Left lung (tissue), 14 donors: ENCODE measurements at places on chromosomes 3 and 15. TPM values are rescaled to one million over a fixed set of nuclear protein-coding genes. Genes with fewer than 3 reads are reported as not detected.

DNA sequence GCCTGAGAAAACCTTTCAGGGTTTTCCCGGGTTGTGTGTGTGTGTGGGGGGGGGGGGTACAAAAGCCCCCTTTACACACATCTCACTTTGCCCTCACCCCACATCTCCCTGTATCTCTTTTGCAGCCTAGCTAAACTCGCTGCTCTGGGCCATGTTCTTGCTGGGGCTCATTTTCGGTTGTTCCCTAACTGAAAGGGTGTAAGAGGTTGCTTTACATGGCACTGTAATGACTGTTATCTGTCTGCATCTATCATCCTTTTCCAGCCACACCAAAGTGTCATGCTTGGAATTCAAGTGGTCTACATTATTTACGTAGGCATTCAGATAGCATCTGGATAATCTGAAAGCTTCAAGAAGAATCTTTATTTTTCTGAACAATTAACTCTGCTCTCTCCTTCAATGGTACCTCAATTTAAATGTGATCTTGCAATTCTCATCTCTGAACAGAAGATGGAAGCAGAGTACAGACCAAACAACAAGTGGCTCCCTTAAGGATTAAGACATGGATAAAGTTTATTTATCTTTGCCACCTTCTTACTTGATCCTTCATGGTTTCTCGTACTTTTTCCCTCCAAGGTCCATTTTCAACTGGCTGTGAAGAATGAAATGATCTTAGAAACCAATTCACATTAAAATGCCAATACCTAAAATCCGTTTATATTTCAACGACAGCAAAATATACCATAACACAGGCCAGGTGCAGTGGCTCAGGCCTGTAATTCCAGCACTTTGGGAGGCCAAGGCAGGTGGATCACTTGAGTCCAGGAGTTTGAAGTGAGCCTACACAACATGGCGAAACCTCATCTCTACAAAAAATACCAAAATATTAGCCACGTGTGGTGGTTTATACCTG is 34.9 kb downstream of the DCLK3 start:
- no peak overlapping the region for H3K4me3 ChIP-seq
- no peaks in the 10 kb centered on the region for H3K4me1 ChIP-seq
- H3K27ac ChIP-seq, result no peak overlapping the region
- H3K27me3 ChIP-seq, result no peaks in the 10 kb centered on the region

The CD200 gene
- 6.6 TPM for total RNA-seq

- H3K27me3 ChIP-seq, result no peaks in the 10 kb centered on the region
- no peak overlapping the region for H3K27ac ChIP-seq
- no peak overlapping the region for H3K4me3 ChIP-seq
Observed at GRCh38 chr3:52428151-52429005, 16.5 kb downstream of the SEMA3G start.

GRCh38 chr3:173685456-173685855 is 287.9 kb downstream of the NLGN1 start:
- no peak overlapping the region for H3K4me3 ChIP-seq
- no peaks in the 10 kb centered on the region for H3K36me3 ChIP-seq
- no peak overlapping the region for H3K27ac ChIP-seq
- H3K4me1 ChIP-seq, result no peaks in the 10 kb centered on the region
- no peaks in the 10 kb centered on the region for H3K27me3 ChIP-seq

DNA sequence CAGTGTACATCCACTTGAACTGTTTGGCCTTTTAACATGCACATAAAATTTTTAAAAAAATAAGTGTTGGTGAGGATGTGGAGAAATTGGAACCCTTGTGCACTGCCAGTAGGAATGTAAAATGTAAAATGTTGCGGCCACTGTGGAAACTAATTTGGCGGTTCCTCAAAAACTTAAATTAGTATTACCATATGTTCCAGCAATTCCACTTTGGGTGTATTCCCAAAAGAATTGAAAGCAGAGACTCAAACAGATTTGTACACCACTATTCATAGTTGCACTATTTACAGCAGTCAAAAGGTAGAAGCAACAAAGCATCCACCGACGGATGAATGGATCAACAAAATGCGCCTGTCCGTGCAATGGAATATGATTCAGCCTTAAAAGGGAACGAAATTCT is 55.2 kb upstream of the SEC61A1 start:
- no peak for DNase-seq
- H3K27ac ChIP-seq, result no peak overlapping the region
- H3K36me3 ChIP-seq, result no peaks in the 10 kb centered on the region
- H3K4me1 ChIP-seq, result no peaks in the 10 kb centered on the region
- H3K4me3 ChIP-seq, result no peak overlapping the region

- no peak for DNase-seq
- no peaks in the 10 kb centered on the region for H3K27me3 ChIP-seq
- no peaks in the 10 kb centered on the region for H3K36me3 ChIP-seq
- no peak overlapping the region for H3K27ac ChIP-seq
Observed at GRCh38 chr15:71349336-71349735, 234.1 kb downstream of the THSD4 start.

The SOX14 gene
- not detected for total RNA-seq

The SLC2A2 gene
- total RNA-seq, result not detected

GRCh38 chr15:36550650-36551049 is 28.8 kb upstream of the CDIN1 start:
- H3K4me1 ChIP-seq, result no peaks in the 10 kb centered on the region
- no peak for DNase-seq
- H3K36me3 ChIP-seq, result no peaks in the 10 kb centered on the region
- no peak overlapping the region for H3K4me3 ChIP-seq

The P2RY13 gene
- total RNA-seq, result 16.4 TPM

GRCh38 chr3:46934498-46935167 is 41.9 kb downstream of the CCDC12 start:
- H3K27ac ChIP-seq, result peak overlapping the region; percentile 66
- H3K36me3 ChIP-seq, result no peaks in the 10 kb centered on the region
- H3K27me3 ChIP-seq, result no peaks in the 10 kb centered on the region
- no peak for DNase-seq

The CHRNA7 gene
- total RNA-seq, result 1.2 TPM

The TFDP2 gene
- total RNA-seq, result 21.2 TPM

- H3K4me1 ChIP-seq, result no peaks in the 10 kb centered on the region
- H3K36me3 ChIP-seq, result no peaks in the 10 kb centered on the region
- H3K4me3 ChIP-seq, result no peak overlapping the region
- no peaks in the 10 kb centered on the region for H3K27me3 ChIP-seq
- no peak overlapping the region for H3K27ac ChIP-seq
- peak; percentile 66 for DNase-seq
Observed at GRCh38 chr3:141011232-141011996, 39.7 kb upstream of the SPSB4 start.

DNA sequence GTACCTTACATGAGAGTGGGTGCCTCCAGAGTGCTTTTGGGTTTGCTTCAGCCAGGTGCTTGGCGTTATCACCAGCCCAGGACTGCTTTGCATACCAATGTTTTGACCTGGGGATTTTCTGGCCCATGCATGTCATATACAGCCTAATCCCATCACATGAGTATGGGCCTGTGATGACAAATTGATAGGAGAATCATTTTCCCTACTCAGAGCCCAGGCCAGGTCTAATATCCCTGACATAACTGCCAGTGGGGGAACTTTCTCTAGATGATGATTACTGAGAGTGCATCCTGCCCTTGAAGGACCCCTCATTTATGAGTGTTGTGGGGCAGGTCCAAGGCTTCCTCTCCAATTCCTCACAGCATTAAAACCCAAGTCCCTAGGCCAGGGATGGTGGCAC is 197.5 kb upstream of the LYSMD4 start:
- H3K4me3 ChIP-seq, result no peak overlapping the region
- no peak for DNase-seq
- no peak overlapping the region for H3K27ac ChIP-seq
- H3K27me3 ChIP-seq, result peaks cover 10% of the 10 kb centered on the region

GRCh38 chr3:12294885-12295580 is 6.2 kb downstream of the PPARG start:
- DNase-seq, result no peak
- H3K27ac ChIP-seq, result no peak overlapping the region
- no peaks in the 10 kb centered on the region for H3K27me3 ChIP-seq
- H3K4me3 ChIP-seq, result no peak overlapping the region
- H3K36me3 ChIP-seq, result no peaks in the 10 kb centered on the region
- no peaks in the 10 kb centered on the region for H3K4me1 ChIP-seq

The SATB1 gene
- total RNA-seq, result 25.1 TPM

DNA sequence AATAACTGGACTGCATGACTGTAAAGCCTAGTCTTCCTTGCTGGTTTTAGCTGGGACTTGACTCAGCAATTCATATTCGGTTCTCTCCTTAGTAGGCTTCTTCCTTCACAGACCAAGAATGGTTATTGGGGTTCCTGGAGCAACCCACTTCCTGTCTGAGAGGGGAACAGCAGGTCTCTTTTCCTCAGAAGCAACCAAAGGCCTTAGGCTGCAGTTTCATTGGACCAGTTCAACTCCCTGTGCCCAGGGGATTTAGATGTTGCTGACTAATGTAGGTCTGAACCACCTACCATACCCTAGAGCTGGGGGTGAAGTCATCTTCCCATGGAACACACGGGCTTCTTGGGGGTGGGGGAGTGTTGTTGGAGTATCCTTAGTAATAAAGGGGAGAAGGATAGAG is 84.0 kb upstream of the SKOR1 start:
- peaks cover 14% of the 10 kb centered on the region for H3K4me1 ChIP-seq
- no peaks in the 10 kb centered on the region for H3K36me3 ChIP-seq
- H3K27ac ChIP-seq, result no peak overlapping the region
- no peaks in the 10 kb centered on the region for H3K27me3 ChIP-seq
- H3K4me3 ChIP-seq, result no peak overlapping the region

The ZPLD1 gene
- 0.21 TPM for total RNA-seq

DNA sequence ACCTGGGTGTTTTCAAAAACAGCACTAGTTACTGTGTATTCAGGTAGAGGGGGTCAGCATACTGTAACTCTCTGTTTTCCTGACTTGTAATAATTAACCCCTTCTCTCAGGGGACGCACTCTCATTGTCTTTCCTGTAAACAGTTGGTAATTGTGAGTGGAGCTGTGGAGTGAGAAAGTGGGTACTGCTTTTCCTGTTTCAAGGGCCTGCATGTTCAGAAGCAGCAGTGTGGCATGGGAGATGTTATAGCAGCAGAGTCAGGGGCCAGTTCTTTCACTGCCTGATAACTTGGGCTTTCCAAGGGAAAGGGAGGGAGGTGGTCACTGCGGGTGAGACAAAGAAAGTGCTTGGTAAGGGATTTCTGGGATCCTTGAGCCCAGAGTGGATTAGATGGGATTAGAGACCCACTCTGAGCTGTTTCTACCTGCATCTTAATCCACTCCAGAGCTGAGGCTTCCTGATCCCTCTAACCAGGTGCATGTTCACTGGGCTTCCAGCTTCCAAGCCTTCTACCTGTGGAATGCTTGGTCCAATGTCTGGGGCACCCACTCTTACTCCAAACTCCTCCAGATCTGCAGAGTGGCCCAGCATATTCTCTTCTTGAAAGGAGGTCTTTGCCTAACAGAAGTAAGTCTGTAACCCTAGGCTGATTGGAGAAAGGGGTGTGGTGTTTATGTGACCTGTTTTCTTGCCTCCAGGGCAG is 105.2 kb downstream of the RPLP1 start:
- no peaks in the 10 kb centered on the region for H3K27me3 ChIP-seq
- no peaks in the 10 kb centered on the region for H3K4me1 ChIP-seq
- DNase-seq, result no peak
- H3K27ac ChIP-seq, result peak overlapping the region; percentile 39
- H3K4me3 ChIP-seq, result no peak overlapping the region

The SERPINI2 gene
- not detected for total RNA-seq

The P2RY14 gene
- total RNA-seq, result 2.4 TPM

The ICE2 gene
- 35.9 TPM for total RNA-seq

The SPRED1 gene
- total RNA-seq, result 59.4 TPM

DNA sequence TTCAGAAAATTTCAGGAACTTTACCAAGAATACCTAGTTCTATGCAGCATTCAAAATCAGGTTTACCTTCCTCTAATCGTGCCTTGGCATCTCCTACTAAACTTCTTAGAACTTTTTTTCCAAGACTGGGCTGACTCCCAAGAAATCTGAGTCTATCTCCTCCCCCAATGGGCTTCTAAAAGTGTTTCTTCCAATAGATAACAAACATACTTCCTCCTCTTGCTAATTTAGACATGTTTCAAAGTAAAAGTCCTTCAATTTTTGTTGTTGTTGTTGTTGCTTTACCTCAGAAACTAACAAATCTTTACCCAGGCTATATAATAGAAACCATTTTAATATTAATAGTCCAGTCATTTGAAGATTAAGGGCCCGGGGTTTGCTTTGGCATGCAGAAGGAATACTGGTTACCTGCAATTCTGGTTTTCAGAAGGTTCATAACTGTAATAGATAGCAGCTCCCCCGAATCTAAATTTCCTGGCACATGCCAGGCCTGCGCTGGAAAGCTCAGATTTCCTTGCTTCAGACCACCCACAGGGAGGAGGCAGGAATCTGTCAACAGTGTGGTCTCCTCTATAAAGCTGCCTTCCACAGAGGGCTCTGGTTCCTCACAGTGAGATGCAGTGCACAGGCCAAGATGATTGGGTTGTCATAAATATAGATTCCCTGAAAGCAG is 188.7 kb downstream of the THRB start:
- no peaks in the 10 kb centered on the region for H3K36me3 ChIP-seq
- H3K27ac ChIP-seq, result no peak overlapping the region
- H3K27me3 ChIP-seq, result no peaks in the 10 kb centered on the region
- no peak overlapping the region for H3K4me3 ChIP-seq
- no peaks in the 10 kb centered on the region for H3K4me1 ChIP-seq
- no peak for DNase-seq

- H3K27me3 ChIP-seq, result no peaks in the 10 kb centered on the region
- H3K36me3 ChIP-seq, result no peaks in the 10 kb centered on the region
- H3K4me1 ChIP-seq, result no peaks in the 10 kb centered on the region
- DNase-seq, result no peak
- no peak overlapping the region for H3K4me3 ChIP-seq
Observed at GRCh38 chr15:32784581-32784980, 66.8 kb downstream of the GREM1 start.

DNA sequence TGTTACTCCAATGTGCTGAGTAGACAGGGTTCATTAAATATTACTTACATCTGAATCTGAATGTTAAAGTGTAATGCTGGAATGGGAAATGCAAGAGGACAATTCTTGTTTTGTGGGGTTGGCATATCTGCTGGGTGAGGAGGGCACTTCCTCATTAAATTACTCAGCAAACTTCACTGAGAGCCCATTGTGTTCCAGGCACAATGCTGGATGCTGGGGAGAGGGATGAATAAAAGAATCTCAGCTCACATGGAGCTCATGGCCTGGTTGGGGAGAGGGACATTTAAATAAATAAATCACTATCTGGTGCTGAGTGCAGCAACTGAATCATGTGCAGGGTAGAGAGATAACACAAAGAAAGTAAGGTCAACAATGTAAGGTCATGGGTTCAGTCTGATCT is 199.2 kb upstream of the CFAP20DC start:
- no peaks in the 10 kb centered on the region for H3K36me3 ChIP-seq
- H3K27me3 ChIP-seq, result no peaks in the 10 kb centered on the region
- peak overlapping the region; percentile 55 for H3K27ac ChIP-seq
- no peak for DNase-seq

The SLC6A20 gene
- total RNA-seq, result 6.1 TPM

DNA sequence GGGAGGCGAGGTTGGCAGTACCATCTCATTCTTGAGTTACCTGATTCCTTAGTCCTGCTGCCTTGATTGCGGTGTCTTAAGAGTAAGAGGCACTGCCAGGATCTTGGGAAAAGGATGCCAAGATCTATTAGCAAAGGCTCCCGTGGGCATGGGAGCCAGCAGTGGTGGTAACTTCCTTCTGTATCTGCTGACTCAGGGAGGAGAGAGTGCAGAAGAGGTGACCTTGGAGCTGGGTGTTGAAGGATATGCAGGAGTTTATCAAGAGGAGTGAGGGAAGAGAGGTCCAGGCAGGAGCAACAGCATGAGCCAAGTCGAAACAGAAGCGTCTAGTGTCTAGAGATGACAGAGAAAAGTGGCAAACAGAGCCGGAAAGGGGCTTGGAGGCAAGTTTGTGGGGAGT is 4.5 kb downstream of the MESP2 start:
- no peaks in the 10 kb centered on the region for H3K27me3 ChIP-seq
- H3K4me3 ChIP-seq, result no peak overlapping the region
- H3K4me1 ChIP-seq, result peaks cover 42% of the 10 kb centered on the region
- no peak overlapping the region for H3K27ac ChIP-seq
- no peak for DNase-seq

The FEZF2 gene
- total RNA-seq, result not detected

The TTLL13 gene
- total RNA-seq, result 0.26 TPM

The MYO5A gene
- 21.8 TPM for total RNA-seq
